ENCODE measurements at places on chromosomes 4 and X.

DNA sequence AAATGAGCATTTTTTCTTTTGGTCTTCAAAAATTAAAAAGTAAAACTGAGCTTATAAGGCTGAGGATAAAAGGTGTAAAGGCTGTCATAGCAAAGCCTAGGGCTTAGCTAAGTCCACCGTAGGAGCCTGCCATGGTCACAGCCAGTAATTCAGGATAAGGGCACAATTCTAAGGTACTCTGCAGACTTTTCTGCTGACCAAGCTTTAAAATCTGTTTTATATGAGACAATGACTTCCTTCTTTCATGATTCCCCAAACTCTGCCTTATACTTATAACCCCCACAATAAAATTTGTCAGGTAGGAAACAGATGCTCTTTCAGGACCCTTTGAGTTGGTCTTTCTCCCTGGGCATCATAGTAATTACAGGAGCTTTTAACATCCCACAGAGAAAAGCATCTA, 138.5 kb downstream of the COL4A6 start:
- DNase-seq: no peak

GRCh38 chr4:13988353-13989305, 361.1 kb upstream of the BOD1L1 start:
- DNase-seq: no peak

GRCh38 chrX:18698737-18699650, 8.5 kb upstream of the PPEF1 start:
- DNase-seq: no peak

DNA sequence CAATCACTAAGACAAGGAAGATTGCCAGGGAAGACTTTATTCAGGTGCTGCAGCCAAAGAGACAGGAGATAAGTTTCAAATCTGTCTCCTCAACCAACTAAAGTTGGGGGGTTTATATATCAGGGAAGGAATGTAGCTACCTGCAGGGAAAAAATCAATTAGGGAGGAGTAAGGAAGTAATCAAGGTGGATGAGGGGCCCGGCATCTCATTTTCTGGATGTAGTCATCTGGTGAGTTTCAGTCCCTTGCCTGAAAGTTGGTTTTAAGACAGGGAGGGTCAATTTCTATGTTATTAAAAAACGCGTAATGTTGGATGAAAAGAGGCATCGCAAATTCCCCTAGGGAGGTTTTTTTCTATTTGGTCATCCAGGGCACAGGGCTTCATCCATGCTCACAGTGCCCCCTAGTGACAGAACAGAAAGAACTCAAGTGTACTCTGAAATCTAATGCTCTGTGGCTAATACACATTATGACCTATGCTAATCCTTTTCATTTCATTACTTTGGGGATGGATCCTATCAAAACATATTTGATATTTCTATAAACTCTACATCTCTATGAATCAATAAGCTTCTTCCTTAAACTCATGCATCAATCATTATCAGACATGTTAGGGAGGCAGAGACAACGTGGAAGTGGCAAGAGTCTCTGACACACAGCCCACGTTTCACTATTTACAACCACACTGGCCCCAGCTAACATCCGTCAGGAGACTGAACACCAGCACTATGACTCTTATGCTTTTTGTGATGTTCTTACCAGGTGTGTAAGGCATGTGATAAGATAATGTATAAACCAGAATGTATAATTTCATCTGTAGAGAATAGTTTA, 1577.0 kb upstream of the TENM3 start:
- no peak for DNase-seq

GRCh38 chr4:156052116-156052515, 98.5 kb upstream of the CTSO start:
- DNase-seq: no peak

- no peak for DNase-seq
Measured at GRCh38 chr4:65635051-65635821, 35.1 kb downstream of the EPHA5 start.

- DNase-seq: no peak
Measured at GRCh38 chr4:55099816-55100215, 25.6 kb downstream of the KDR start.

DNA sequence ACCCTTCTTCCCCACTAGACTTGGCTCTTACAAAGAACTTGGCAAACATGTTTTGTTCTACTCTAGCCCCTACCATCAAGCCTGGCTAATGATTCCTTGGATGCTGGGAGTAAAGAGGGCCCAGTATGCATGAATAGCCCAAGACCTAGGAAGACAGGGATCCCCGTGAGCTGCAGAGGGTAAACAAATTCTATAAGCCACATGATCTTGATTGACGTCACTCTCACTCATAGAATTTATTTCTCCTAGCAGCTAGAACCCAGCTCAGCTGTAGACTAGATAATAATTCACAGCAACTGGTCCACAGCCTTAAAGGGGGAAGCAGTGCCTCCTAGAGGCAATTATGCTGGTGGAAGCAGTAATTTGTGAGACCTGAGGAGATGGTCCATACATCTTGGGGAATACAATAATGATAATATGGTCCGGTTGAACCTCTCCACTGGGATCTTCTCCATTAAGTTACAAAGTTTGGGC, 16.1 kb upstream of the USO1 start:
- no peak for DNase-seq
